ENCODE measurements at places on chromosomes 6 and 20. TPM values are rescaled to one million over a fixed set of nuclear protein-coding genes. Genes with fewer than 3 reads are reported as not detected.

DNA sequence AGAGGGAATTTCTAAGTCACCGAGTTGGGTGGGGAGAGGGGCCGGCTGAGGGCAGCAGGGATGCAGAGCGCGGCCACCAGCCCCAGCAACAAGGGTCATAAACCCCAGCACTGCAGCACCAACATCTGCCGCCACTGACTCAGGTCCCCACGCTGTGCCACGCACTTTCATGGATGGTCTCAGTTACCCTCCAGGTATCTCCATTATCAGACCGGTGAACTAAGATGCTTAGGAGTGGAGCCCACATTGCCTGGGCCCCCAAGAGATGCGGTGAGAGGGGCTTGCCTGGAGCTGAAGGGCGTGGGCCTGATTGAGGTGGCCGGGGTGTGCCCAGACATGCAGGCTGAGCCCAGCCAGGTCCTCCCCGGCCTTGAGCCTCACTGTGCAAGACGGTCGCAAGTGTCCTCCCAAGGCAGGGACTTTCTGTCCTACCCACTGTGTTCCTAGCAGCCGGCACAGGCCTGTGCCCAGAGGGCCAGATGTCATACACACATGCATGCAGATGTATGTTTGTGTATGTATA, 19.3 kb downstream of the RBM38 start:
- DNase-seq, result no peak

DNA sequence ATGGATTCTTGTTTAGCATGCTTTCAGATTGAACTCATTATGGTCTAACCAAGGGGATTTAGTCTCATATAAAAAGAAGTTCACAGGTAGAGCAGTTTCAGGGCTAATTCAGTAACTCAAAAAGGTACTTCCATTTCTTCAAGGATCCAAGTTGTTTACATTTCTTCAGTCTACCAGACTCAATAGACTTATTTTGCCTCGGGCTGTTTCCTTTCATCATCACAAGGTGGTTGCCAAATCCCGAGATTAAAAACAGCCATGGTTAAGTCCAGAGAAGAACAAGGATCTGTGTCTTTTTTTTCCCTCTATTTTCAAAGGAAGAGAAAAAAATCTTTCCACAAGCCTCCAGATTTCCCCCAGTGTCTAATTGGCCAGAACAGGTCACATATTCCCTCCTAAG, 69.8 kb upstream of the SNX9 start:
- DNase-seq, result no peak

DNA sequence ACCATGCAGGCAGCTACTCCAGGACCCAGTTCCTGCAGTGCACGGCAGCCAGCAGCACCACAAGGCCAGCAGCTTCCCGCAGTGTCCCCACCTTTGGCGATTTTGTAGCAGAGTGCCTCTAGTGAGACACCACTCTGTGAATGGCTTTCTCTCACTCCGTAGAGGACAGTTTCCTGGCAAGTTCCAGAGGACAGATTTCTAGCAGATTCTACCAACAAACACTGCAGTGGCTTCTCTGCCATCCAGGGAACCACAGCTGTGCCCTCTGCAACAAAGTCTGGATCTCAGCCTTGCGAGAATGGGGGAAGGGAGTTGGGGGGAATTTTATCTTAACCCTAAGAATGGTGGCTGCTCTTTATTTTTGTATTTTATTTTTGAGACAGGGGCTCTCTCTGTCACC, 28.7 kb downstream of the SNHG17 start:
- DNase-seq, result no peak

DNA sequence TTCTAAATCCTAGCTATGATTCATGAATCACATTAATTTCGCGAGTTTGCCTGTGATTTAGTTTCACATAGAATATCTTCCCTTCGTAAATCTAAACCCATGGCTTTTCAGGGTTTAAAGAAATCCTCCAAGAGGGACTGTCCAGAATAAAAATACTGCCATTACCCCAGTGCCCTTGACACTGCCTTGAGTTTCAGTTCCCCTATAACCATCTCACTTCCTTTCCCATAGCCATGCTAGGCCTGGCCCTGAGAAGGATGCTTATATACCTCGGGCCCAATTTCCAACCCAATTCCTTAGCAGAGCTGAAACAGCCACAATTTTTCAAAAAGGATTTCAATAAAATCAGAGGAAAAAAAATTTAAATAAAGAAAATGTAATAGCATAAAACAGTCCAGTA, 697.3 kb downstream of the FRK start:
- DNase-seq, result no peak

GRCh38 chr6:128238225-128238624, 282.2 kb downstream of the PTPRK start:
- DNase-seq, result no peak

GRCh38 chr6:82066991-82067411, 180.5 kb downstream of the IBTK start:
- no peak for DNase-seq

DNA sequence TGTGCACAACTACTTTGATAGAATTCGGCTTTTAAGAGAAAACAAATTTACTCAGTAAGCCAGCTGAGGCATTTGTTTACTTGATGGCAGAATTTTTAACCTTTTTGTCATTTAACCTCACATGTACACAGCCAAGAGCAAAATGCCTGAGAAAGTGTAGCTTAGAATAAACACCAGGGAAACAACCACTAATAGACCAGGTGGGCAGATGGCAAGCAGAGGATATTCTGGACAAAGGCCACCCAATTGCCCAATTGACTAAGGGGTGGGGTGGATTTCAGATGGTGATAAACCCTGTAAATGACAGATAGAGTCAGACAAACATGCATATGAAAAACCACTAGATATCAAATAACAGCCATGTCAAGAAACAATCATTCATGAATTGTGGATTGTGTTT, 190.7 kb upstream of the FBXL4 start:
- no peak for DNase-seq

DNA sequence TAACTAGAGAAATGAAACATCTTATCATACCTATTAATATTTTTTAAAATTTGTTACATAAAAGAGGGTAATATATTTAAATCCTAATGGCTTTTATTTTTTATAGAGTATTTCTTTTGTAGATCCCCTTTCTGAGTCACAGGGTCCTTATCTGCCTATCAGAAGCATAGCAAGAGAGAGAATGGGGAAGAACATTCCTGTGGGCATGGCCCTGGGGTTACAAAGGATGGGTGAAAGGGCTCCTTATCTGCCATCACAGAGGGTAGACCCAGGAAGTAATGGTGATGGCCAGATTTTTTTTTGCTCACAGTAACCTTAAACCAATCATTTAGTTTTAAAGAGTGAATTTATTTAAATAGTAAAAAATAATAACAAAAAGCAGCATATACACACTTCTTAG, 582.1 kb upstream of the HTR1E start:
- DNase-seq, result no peak

The GSTA1 gene
- total RNA-seq, result not detected

The TMX4 gene
- 10.4 TPM for total RNA-seq

- no peak for DNase-seq
These were observed 268.0 kb downstream of the HACE1 start for GRCh38 chr6:104591573-104592334.

The OR2H1 gene
- total RNA-seq, result not detected

The EFCAB8 gene
- total RNA-seq, result not detected

The PRSS35 gene
- total RNA-seq, result 4.5 TPM

DNA sequence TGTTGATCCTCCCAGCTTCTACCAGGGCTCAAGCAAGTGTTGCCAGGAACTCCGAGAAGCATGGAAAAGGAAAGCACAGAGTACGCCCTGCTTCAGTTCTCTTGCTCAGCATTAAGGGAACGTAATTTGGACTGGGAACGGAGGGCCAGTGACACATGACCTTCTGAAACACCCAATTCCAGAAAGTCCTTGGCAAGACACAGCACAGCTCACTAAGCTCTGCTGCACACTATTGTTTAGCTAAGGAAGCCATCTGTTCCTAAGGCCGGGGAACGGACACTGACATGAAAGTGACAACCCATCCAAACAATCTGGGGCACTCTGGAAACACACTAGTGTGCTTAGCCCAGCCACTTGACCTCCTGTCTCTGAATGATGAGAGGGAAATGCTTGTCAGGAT, 56.9 kb upstream of the NXT1 start:
- DNase-seq, result no peak

GRCh38 chr6:161259302-161259701, 14.6 kb downstream of the AGPAT4 start:
- no peak for DNase-seq

- no peak for DNase-seq
These were observed 34.0 kb upstream of the SEC63 start for GRCh38 chr6:107991772-107992550.

The PDYN gene
- 0.12 TPM for total RNA-seq

- DNase-seq, result no peak
These were observed 40.7 kb upstream of the MROH8 start for GRCh38 chr20:37219751-37220668.

Measured in neural progenitor cell (in vitro differentiated cells).